ENCODE measurements at places on chromosomes 13 and 19.

- no peak for DNase-seq
Measured at GRCh38 chr13:96417939-96418685, 328.2 kb downstream of the HS6ST3 start.

GRCh38 chr19:18975011-18975410 is 34.0 kb upstream of the HOMER3 start:
- no peak for DNase-seq

DNA sequence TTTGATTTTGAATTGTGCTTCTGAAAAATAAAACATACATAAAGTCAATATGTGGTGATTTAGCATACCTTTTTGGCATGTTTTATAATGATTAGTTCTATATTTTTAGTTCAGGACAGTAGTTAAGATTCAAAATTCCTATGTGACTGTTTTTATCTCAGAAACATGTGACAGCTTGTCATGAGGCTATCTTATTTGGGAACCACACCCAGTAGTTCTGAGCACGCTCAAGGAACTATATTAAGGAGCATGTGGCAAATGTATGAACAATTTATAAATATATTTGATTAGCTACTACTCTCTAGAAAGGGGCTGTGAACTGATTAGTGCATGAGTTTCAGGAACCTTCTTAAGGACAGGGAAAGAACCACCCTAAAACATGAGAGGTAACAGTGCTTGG is 38.8 kb downstream of the FGF9 start:
- no peak for DNase-seq

- no peak for DNase-seq
Measured at GRCh38 chr19:29708554-29709439, 6.3 kb downstream of the C19orf12 start.

Data from epithelial cell of prostate (primary cell).